ENCODE measurements at places on chromosomes 3 and 15.

DNA sequence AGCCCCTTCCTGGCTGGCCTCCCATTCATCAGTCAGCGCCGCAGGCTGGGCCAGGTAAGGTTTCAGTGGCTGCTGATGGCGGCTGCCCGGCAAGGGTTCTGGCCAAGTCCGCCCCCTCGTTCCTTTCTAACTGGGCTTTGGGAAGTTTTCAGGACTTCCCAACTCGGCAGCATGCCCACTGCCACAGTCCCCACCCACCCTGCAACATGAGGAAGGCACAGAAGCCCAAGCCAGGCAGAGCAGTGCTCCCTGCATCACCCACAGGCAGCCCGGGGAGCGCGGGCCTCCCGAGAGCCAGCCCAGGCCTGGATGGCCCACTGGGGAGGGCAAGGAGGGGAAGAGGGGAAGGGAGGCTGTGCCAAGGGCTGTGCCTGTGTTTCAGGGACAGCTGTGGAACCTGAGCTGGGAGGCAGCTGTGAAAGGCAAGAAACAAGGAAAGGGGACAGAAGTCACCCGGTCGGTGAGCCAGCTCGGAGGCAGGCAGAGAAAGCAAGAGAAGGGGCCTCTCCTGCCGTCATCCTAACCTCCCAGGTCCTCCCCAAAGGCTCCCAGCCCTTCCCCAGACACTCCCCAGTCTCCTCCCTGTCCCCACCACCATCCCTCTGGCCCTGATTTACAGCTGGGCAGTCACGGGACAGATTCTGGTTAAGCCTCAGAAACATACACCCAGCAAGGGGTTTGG lies 73.9 kb downstream of the CPN2 start:
- no peak for DNase-seq

DNA sequence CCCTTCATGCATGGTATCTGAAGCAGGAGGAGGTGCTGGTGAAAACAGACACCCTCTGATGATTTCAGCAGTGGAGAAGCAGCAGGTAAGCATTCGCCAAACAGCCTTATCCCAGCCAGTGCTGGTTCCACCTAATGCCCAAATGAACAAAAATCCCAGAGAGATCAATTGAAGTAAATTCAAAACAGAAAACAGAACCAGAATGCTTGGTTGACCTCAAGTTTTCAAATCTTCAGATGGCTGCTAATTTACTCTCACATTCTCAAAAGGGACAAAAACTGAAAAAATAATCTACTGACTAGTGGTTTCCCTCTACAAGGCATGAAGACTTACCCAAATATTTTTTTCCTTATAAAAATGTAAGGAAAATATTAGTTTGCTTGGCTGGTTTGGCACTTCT lies 87.0 kb upstream of the MYO5C start:
- no peak for DNase-seq

- DNase-seq, result no peak
Observed at GRCh38 chr3:186308549-186308948, 53.5 kb downstream of the DGKG start.

GRCh38 chr3:137787529-137787928 lies 23.4 kb downstream of the SOX14 start:
- DNase-seq, result no peak

DNA sequence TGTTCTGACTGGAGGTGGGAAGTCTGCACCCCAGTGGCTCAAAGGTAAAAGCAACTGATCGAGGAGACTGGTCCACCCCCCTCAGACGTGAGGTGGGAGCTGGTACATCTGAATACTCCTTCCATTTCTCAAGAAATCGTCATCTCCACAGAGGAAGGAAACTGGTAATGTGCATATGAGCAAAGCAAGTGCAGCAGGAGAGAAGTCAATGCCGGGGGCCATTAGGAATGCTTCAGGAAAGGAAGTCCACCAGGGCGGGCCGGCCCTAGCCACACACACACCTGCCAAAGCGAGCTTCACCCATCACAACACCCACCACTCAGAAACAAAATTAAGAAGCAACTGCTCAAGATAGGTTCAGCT lies 8.5 kb downstream of the TBC1D2B start:
- no peak for DNase-seq

DNA sequence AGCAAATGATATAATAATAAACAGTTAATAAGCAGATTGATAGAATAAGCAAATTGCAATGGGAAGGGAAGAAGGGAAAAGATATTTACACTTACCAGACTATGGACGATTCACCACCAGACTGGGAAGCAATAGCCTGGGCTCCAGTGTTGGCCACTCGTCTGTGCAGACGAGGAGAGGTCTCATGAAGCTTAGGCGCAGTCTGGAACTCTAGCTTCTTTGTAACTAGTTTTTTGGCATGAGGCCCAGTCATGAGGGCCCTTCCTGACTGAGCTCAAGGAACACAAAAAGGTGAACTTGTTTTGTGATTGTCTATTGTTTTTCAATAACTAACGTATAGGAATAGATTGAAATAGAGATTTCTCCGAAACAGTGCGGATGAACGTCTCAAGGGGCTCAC lies 63.3 kb upstream of the GATM start:
- DNase-seq, result no peak

Measured in cortex of kidney (tissue), 1 donor.